ENCODE measurements at places on chromosomes 6 and 20.

- no peak for DNase-seq
These were observed 143.3 kb downstream of the NFATC2 start for GRCh38 chr20:51399006-51399890.

GRCh38 chr6:33848484-33848883 lies 44.7 kb upstream of the MLN start:
- no peak for DNase-seq

DNA sequence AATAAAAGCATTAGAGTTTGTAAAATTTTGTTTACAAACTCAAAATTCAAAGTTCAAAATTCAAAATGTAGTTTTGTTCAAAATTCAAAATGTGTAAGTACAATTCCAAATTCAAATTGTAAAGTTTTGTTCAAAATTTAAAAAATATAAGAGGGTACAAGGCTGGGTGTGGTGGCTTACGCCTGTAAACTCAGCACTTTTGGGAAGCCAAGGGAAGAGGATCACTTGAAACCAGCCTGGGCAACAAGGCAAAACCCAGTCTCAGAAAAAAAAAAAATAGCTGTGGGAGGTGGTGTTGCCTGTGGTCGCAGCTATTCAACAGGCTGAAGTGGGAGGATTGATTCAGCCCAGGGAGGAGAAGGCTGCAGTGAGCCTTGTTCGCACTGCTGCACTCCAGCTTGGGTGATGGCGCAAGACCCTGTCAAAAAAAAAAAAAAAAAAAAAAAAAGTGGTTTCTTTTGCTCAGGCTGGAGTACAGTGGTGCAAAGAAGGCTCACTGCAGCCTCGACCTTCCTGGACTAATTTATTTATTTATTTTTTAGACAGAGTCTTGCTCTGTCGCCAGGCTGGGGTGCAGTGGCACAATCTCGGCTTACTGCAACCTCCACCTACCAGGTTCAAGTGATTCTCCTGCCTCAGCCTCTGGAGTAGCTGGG lies 5.4 kb upstream of the ZBTB12 start:
- DNase-seq: no peak

DNA sequence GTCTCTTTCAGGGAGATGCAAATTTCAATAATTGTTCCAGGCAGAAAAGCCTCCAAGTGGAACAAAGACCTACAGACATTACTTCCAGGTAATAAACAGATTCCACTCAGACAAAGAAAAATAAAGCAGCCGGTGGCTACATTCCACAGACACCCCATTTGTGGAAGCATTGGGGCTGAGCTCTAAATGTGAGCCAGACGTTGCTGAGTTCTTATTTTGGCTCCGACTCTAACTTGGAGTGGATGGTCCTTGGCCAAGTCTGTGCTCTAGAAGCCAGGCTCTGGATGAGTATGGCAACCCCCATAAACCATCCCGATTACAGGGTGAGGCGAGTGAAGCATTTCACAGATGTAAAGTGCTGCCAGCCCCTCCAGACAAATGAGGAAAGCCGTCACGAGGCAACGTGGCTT lies 6.6 kb downstream of the TRAM2 start:
- no peak for DNase-seq

DNA sequence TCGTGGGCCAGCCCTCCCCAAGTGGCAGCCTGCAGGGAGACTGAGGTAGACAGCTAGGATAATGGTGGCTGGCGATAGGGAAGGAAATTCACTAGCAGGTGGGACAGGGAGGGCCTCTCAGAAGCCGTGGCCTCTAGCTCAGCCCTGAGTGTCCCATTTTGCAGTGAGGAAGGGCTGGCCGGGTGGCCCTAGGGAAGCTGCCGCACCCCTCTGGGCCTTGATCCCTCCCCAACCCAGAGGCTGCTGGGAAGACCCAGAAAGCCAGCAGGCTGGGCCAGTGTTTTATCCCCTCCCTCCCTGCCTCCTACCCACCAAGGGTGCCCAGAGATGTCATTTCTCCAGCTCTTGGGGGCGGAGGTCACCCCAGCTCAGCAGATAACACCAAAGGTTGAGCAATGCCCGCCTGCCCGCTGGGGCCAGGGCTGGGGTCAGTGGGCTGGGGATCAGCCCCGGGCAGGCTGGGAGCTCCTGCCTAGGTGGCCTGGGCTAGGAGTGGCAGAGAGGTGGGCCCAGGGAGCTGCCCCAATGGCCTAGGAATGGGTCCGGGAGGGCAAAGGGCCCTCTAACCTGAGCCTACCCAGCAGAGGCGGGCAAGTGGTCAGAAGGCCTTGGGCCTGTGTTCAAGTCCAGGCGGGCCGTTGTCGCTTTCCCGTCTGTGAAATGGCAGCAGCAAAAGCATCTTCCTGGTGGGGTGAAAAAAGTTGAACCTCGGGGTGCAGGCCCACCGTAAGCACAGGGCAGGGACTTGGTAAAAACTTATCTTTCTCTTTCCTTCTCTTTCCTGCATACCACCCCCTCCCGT lies 1.6 kb upstream of the CEBPB start:
- DNase-seq: no peak

DNA sequence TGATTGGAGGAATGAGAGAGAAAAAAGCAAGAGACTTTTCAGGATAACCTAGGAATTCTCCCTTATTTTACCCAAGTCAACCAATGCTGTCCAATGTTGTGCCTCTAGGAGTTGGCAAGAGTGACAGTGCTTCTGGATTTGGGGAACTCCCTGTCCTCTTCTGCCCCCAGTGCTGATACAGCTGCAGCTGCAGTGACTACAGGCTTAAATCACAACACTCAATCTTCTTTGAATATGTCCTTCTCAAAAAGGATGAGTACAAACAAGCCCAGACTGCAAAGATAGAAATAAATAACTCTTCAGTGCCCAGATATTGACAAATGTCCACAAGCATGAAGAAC lies 141.0 kb upstream of the COL21A1 start:
- DNase-seq: no peak

DNA sequence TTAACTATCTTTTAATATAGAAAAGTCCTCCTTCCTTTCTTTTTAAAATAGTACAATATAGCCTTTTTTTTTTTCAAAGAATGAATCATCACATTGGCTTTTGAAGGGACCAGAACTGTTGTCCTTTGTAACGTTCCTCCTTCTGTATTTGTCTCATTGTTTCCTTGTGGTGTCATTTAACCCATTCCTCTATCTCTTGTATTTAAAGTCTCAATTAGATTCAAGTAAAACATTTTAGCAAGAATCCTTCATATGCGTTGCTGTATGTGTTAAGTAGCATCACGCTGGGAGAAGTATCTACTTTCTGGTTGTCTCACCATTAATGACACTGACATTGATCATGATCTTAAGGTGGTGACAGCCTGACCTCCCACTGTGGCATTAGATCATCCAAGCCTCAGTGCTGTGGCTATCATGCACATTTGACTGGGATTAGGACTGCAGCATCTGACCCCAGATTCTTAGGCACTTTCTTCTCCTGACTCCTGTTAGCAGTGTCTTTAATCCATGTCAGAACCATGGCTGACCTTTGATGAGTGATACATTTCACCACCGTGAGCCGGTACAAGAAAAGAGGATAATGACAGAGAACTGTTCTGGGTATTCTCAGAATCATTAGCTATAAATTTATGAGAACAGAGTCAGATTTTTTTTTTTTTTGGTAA lies 67.5 kb upstream of the TFB1M start:
- DNase-seq: no peak

DNA sequence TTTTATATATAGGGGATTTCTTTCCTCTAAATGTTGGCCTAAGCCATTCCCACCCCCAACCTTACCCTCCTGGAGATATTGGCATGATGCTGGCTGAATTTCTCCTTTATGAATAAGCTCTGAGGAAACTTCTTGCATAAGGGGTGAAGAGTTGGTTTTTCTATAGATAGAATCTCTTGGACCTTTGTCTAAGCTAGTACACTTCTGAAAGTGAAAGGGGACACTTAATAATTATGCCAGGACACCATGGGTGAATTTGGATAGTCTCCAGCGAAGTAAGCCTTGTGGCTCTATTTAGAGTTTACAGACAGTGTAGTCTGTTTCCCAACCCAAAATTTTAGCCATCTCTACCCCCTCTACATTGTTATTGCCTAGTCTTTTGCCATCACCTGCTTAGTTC lies 27.1 kb upstream of the FABP7 start:
- no peak for DNase-seq

GRCh38 chr6:27892649-27893058 lies 19.5 kb downstream of the OR2B2 start:
- no peak for DNase-seq

- no peak for DNase-seq
These were observed 199.6 kb upstream of the RREB1 start for GRCh38 chr6:6908121-6908520.

- DNase-seq: no peak
These were observed 93.3 kb upstream of the MARCKS start for GRCh38 chr6:113763876-113764275.

DNA sequence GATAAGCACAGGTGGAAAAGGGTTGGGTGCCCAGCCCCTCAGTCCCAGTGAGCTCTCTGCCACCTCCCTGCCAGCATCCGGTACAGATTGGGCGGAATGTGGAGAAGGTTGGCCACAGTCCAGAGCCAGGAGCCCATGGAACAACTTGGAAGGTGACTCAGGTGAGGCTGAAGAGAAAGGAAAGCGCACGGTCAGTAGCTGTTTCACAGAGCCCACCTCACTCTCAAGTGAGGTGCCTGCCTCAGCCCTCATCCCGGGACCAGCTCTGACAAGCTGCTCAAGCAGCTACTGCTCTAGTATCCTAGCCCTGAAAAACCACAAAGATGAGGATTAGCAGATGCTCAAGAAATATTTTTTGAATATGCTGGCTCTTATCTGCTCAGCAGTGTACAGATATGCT lies 1.1 kb upstream of the MMP24OS start:
- DNase-seq: no peak

DNA sequence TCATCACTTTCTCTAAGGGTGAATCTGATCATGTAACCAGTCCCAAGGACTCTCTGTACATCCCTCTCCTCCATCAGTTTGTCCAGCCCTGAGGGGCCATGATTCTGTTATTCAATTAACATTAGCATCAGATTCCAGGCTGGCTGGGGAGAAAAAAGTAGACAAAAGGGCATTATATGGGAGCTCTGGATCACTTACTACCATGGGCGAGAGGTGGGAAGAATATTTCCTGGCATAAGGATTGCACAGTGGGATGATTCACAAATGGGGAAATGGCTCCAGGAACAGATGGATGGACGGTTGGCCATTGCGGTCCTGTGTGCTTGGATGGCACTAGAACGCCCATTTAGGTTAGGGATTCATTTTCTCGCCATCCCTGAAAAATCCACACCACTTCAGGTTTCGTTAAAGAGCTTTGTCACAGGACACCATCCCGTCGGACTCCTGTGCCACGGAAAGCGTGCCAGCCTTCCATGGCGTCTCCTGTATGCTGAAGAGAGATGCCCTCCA lies 112.6 kb downstream of the THBS2 start:
- no peak for DNase-seq

DNA sequence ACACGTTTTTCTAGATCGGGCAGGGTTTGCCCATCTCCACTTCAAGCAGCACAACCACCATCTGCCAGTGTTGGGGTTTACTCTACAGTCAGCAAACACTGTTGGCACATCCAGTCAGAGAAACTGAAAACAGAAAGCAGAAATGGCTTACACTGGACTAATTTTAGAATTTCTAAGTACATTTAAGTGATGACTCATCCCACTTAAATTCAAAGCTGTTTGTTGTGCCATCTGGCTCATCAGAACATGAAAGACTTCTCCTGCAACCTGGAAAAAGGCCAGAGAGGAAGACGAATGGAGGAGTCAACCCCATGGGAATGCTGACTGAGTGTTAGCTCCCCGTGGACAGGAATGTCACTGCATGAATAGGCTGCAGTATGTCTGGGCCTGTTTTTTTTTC lies 21.8 kb downstream of the FAM209B start:
- no peak for DNase-seq

DNA sequence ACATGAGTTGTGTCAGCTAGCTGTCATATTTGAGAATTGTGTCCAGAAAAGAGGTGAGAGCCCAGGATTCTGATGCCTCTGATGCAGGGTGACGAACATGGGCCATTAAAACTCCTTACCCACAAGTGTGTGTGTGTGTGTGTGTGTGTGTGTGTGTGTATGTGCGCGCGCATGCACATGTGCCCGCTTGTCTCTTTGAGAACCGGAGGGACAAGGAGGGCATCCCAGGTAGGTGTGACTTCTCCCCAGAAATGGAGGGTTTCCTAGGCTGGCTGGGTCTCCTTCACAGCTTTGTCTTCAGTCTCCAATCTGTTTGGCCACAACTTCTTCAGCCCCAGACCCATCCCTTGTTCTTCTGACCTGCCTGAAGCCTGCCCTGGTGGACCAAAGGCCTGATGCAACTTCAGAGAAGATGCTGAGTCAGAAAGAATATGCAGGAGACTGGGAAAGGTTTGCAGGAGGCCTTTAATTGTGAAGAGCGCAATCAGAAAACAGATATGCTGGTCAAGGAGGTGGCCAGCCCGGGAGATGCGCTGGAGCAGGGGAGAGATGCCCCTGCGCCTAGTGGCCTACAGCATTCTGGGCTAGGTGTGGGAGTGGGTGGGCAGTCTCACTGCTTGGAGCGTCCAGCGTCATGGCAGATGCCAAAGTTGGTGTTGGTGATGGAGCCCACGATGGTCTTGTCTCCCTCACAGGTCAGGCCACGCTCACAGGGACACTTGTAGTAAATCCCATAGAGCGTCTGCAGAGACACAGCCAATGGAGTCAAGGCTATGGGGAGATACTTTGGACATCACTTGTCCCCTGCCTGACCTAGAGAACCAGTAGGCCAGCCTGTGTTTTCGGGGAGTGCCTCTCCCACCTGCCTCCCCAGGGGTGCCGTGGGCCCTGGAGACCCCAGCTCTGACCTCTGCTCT lies 2.3 kb downstream of the CLPS start:
- no peak for DNase-seq

DNA sequence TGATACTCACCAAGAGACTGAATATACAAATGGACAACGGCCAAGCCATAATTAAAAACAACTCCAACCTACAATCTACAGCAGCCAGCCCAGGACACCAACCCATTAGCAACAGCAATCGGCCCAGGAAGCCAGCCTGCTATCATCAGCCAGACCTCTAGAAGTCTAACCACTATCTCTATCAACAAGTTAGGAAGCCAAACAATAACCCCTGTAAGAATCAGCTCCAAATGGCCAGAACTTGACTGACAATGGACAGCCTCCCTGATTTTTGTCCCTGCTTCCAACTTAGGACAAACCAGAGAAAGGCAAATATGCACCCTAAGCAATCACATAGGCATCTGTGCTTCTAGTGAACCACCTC lies 511.8 kb upstream of the JARID2 start:
- no peak for DNase-seq

- no peak for DNase-seq
These were observed 25.1 kb downstream of the CAP2 start for GRCh38 chr6:17418281-17419188.

DNA sequence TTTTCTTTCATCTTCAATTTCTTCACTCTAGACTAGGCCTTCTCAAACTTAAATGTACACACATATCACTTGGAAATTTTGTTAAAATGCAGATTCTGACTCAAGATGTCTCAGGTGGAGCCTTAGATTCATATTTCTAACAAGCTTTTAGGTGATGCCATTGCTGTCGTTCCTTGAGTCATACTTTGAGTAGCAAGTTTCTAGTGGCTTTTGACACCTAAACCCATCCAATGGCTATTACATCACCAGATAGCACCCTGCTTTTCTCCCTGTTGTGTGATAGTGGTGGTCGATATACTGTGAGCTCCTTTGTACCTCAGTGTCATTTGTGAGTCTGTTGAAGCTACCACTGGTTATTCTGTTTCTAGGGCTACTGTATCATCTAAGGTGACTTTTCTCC lies 34.8 kb upstream of the BAG2 start:
- DNase-seq: no peak

Measured in activated CD4-positive, alpha-beta T cell treated with anti-CD3 and anti-CD28 coated beads, Interleukin-2, amount 50 U/mL, for 4 hours (primary cell).